ENCODE measurements at places on chromosomes 13 and 19.

GRCh38 chr19:20273951-20274570 lies 107.0 kb downstream of the ZNF486 start:
- DNase-seq, result peak; percentile 27

- peak; percentile 65 for DNase-seq
Measured at GRCh38 chr19:16660763-16661479, at the start of gene TMEM38A. Gene TMEM38A, plus strand, starts transcription at chr19:16661139. Its CDS starts 79 bp downstream, at chr19:16661218.

DNA sequence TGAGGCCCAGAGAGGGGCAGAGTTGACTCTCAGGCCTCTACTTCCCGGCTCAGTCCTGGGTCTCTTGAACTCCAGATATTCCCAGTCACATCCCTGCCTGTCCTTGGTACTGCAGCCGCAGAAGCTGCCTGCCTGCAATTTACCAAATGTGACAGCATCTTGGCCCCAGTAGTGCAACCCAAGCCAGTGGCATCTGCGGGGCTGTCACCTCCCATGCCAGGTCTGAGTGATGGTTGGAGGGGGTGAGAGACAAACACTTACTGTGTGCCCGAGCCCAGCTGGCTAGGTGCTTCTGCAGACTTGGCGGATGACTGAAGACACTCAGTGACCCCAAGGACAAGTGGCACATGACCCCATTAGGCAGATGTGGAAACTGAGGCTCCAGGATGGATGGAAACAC lies 18.4 kb downstream of the ZNRF4 start:
- DNase-seq, result no peak

- DNase-seq, result no peak
Measured at GRCh38 chr19:14405380-14405757, 13.8 kb downstream of the DDX39A start.

DNA sequence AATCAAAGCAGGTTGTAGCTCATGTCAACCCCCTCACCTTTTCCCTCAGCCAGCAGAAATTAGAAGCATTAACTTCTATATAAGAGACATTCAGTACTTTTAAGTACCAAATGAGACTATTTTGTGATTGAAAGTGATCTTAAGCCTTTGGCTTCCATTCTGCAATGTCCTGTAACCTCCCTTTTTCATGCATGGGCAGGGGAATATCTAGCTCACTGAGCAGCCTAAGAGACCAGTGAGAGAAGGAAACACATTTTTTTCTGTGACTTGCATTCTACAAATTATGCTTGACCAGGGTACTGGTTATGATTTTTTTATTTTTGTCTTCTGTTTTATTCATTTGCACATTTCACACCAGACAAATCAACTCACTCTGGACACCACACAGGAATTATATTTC lies 369.6 kb downstream of the KCTD12 start:
- no peak for DNase-seq

- no peak for DNase-seq
Measured at GRCh38 chr19:38149661-38150061, 74.4 kb downstream of the DPF1 start.

DNA sequence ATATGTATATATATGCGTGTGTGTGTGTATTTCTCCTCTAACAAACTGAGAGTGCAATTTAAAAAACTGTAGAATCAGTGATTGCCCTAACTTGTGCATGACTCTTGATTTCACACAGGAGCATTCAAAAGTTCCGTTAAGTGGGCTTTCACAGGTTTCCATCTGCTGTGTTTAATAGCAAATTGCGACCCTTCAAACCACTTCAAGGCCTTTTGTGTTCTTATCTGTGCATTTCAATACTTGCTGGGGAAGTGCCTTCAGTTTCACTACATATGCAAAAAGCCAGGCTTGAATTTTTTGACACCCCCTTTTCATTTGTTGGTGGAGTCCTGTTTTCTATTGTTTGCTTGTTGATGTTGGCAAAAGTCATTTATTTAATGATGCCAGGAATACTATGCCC lies 158.0 kb downstream of the TM9SF2 start:
- DNase-seq, result no peak

GRCh38 chr13:26992951-26993719 lies 178.5 kb downstream of the USP12 start:
- DNase-seq, result no peak

DNA sequence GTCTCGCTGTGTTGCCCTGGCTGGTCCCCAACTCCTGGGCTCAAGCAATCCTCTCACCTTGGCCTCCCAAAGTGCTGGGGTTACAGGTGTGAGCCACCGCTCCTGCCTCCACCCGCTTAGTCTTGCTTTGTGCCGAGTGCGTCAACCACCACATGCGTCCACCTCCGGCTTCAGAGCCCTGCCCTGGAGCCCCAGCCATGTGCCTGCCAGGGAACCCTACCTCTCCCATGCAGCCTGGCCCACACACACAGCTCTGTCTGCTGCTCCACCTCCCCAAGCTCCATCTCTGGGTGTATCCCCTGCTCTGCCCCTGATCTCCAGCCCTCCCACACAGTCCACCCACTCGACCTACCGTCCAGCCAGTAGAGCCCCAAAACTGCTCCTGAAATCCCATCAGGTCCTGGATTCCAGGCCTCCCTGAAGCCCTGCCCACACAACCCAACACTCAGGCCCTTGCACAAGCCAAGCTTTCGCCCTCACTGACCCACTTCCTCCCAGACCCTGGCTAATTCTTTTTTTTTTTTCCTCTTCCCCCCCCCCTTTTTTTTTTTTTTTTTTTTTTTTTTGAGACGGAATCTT lies 9.6 kb downstream of the CYP2F1 start:
- no peak for DNase-seq

GRCh38 chr13:94702181-94703041 lies 9.9 kb downstream of the SOX21 start:
- no peak for DNase-seq

DNA sequence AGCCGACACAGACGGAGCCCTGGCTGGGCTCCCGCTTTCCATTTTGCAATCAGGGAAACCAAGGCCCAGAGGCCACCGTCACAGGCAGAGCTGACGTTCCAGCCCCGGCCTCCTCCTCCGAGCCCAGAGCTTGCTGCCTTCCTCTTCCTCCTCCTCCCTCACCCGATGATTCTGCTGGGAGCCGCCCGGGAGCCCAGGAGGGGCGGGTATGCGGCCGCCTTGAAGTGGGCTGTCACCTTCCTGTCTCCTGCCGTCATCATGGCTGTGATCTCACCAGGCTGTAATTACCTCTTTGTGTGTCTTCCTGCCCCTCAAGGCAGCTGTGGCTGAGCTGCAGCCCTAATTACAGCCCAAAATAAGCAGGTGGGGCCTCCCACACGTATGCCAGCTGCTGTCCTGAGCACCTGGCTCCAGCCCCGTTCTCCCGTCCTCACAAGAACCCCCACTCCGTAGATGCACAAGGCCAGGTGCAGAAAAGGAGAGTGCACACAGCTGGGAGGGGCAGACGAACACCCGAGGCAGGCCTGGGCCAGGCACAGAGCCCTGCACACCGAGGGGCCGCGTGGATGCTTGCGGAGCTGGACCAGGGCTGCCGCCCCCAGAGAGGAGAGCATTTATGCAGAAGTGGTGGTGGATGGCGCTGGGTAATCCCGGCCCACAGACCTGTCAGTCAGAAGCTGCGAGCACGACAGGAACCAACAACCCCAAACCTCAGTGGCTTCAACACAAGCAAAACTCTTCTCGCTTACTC lies 4.0 kb downstream of the TPGS1 start:
- DNase-seq, result peak; percentile 77

GRCh38 chr19:21028969-21029268 lies 8.5 kb downstream of the ZNF430 start:
- no peak for DNase-seq

- no peak for DNase-seq
Measured at GRCh38 chr13:79018166-79018565, 359.2 kb upstream of the OBI1 start.

GRCh38 chr19:51001515-51001914 lies at the start of gene KLK8:
Gene KLK8, minus strand, starts transcription at chr19:51001604. Its CDS starts 437 bp downstream, at chr19:51001167.
- no peak for DNase-seq

DNA sequence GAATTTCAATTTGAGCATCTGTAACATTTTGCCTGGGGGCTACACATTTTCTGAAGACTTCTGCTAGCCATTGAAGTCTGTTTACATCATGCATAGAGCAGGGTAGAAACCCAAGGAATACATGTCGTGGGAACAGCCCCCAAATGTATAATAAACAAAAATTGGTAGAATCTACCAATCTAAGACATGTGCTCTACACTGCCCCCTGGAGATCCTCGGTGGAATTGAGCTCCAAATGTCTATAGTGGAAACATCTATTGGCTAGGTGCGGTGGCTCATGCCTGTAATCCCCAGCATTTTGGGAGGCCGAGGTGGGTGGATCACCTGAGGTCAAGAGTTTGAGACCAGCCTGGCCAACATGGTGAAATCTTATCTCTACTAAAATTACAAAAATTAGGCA lies 57.3 kb downstream of the MBD3L2B start:
- peak; percentile 31 for DNase-seq

DNA sequence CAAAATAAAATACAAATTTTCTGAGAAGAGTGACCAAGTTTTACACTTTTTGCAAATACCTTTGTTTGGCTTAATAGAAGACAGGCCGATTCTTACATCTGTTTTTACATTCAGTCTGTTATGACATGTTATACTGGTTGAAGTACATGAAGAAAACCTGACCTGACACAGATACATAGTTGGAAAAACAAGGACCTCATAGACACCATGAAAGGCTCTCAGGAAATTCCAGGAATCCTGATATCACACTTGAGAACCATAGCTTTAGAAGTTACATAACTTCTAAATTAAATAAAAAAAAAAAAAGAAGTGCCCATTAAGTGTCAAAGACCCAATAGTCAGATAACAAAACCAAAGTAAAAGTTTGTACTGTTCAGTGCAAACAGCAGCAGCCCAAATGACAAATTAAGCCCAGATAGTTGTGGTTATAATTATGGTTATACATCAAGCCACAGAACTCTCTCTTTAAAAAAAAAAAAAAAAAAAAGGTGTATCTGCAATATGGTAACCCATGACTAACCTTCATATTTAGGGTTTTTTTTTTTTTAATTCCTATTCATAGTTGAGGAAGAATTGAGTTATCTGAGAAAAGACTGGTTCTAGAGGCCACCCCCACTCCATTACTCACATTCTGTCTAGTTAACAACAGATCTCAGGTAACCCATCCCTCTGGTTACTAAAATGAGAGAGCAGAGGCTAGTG lies 19.8 kb downstream of the RBM26 start:
- DNase-seq, result no peak

- DNase-seq, result no peak
Measured at GRCh38 chr19:35451338-35452096, 3.5 kb downstream of the FFAR2 start.

GRCh38 chr13:33106656-33107360 lies 90.6 kb downstream of the KL start:
- no peak for DNase-seq

DNA sequence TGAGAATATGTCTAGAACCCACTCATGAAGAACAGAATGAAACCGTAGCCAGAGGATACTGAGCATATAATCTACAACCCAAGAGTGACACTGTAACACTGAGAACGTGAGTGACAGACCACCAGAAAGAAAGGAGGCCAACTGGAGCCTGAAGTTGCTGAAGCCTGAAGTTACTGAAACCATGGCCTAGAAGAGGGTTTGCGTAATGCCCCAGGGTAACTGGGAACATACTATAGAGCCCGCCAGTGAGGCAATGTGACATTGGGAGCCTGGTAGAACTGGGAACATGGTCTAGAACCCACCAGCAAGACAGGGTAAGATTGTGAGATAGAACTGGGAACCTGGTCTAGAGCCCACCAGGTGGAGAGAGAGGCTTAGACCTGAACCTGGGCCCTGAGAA lies 15.5 kb upstream of the TNFSF14 start:
- DNase-seq, result no peak

DNA sequence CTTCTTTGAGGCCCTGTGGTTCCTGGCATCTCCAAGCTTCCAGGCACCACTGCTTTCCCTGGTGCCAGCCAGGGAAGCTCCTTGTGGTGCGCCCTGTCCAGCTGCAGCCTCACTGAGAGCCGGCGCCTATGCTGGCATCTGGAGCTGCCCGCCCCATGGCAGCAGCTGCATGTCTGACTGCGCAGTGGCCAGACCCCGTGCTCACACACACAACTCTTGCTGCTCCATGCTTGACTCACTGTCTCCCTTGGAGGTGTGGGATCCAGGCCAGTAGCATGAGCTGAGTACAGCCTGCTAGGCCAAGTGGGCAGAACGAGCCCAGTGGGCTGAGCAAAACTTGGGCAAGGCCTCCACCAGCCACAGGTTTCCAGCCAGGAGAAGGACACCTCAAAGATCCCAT lies 11.5 kb upstream of the SUPT20H start:
- DNase-seq, result no peak

DNA sequence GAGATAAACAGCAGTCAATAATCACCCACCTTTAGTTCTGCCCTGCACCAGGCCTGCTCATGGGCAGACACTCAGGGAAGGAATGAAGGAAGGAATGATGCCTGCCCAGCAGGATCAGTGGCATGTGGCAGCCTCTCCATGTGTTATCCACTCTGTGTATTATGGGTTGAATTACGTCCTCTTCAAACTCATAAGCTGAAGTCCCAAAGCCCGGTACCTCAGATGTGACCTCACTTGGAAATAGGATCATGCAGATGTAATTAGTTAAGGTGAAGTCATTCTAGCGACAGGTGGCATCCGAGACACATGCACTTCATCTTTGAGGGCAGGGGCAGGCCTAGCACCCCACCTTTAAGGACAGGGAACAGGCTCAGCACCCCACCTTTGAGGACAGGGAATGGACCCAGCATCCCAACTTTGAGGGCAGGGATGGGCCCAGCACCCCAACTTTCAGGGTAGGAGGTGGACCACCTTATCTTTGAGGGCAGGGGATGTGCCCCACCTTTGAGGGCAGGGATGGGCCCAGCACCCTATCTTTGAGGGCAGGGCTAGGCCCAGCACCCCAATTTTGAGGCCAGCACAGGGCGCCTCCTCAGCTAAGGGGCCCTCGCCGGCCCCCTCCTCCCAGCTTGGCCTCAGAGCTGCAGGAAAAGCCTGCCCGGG lies 127.6 kb downstream of the URI1 start:
- DNase-seq, result no peak

- DNase-seq, result no peak
Measured at GRCh38 chr13:76635232-76636230, 250.7 kb downstream of the KCTD12 start.

DNA sequence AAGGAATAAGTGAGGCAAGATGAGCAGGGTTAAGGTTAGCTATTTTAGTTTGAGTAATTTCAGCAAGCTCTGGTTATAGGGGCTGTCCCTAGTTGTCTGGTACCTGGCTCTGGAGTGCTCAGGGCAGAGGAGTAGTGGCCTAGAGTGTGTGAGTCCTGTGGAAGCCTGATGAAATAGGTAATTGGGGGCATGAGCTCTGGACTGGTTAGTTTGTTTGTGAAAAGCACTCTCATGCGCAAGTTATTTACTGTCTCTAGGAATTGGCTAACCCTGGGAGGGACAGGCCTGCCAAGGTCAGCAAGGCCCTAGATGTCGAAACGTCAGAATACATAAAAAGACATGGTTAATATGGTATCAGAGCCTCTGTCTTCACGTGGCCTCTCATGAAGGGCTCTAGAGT lies 900.1 kb downstream of the PCDH17 start:
- DNase-seq, result no peak

- no peak for DNase-seq
Measured at GRCh38 chr19:4559569-4559968, at the start of gene SEMA6B. Gene SEMA6B, minus strand, starts transcription at chr19:4559684. Its CDS starts 1,227 bp downstream, at chr19:4558457.

DNA sequence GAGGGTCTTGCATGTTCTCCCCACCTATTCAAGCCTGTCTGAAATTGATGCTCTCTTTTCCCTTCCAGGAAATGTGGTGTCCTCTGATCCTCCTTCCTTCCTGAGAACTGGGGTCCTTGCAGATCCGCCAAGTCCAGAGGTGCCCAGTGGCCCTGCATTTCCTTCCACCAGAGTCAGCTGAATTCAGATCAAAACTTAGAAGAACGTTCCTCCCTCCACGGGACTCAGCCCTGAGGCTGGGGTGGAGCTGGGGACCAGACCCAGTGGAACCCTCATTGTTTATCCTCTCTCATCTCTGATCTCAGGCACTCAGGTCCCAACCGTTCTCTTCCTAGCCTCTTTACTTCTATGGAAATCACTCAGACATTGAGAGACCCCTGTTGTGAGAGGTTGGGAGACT lies 477.3 kb downstream of the TSHZ3 start:
- DNase-seq, result no peak

Measured in B cell (primary cell).